ENCODE measurements at places on chromosomes 1 and 21. TPM values are rescaled to one million over a fixed set of nuclear protein-coding genes. Genes with fewer than 3 reads are reported as not detected.

DNA sequence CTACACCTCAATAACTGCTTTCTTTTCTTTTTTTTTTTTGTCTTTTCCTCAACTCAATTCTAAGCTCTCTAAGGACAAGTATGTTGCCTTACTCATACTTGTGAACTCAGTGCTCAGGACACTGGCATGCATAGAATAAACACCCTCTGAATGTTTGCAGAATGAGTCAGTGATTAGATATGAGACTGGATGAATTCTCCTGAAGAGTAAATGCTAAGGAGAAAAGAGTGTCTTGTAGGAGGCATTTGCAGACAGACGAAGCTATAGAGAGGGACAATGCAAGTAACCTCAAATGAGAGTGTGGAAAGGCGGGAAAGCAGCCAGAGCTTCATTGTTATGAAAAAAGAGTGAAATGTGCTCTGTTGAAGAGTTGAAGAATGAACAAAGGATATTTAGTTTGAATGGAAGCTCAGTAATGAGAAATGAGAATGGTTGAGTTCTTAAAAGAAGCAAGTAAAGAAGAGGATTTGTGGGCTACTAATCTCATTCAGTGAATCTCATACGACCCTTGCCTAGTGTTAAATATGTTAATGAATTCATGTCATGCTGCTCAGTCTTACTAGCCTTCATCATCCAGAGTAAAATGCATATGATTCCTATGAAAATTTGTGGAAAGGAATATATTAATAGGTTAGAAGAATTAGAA is 166.1 kb upstream of the DPYD start:
- no peaks in the 10 kb centered on the region for H3K4me1 ChIP-seq
- no peaks in the 10 kb centered on the region for H3K27me3 ChIP-seq
- DNase-seq, result no peak
- no peak overlapping the region for H3K27ac ChIP-seq

SIM2 gene
- 0.05 TPM for total RNA-seq

DNA sequence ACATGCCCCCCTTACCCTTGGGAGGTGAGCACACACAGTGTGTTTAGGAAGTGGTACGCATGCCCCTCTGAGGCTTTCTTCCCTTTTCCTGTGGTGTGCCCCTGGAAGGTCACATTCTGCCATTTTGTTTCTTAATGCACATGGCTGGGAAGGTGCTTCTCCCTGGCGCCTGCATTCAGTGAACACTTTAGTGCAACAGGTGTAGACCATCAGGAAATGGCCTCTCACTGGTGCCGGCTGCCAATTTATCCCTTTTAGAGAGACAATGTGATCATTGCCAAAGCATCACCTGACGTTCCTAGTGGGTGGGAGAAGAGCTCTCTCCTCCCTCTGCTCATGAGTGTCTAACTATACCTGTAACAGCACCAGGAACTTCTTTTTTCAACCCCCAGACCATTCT is 51.8 kb upstream of the PDE9A start:
- no peak overlapping the region for H3K27ac ChIP-seq
- no peaks in the 10 kb centered on the region for H3K4me1 ChIP-seq
- H3K27me3 ChIP-seq, result peaks cover 5% of the 10 kb centered on the region
- no peak for DNase-seq

DNA sequence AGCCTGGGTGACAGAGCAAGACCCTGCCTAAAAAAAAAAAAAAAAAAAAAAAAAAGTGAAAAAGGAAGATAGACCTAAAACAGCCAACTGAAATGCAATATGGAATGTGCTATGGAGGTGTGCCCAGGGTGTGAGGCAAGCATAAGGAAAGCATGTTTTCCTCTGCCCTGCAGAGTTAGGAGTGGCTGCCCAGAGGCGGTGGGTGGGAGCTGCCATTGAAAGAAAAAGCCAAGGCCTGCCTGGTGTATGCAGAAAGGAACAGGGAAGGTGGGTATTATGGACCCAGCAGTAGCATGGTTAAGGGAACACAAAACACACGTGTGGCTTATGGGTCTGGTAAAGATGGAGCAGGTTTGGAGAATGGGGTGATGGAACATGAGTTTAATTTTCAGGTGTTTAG is 8.9 kb downstream of the CD244 start:
- H3K27me3 ChIP-seq, result no peaks in the 10 kb centered on the region
- H3K4me3 ChIP-seq, result no peak overlapping the region
- peaks cover 2% of the 10 kb centered on the region for H3K4me1 ChIP-seq
- H3K36me3 ChIP-seq, result no peaks in the 10 kb centered on the region
- DNase-seq, result no peak
- H3K27ac ChIP-seq, result peak overlapping the region; percentile 58

CNN3 gene
- 1.2 TPM for total RNA-seq
